ENCODE measurements at places on chromosomes 7 and 10. TPM values are rescaled to one million over a fixed set of nuclear protein-coding genes. Genes with fewer than 3 reads are reported as not detected.

Gene ASIC3
- total RNA-seq: 4.7 TPM

Gene DNAJC9
- 11.7 TPM for total RNA-seq

Gene NRG3
- total RNA-seq: not detected

Gene MUC3A
- total RNA-seq: 1.1 TPM

Gene HYAL4
- total RNA-seq: not detected

- no peaks in the 10 kb centered on the region for H3K36me3 ChIP-seq
- no peaks in the 10 kb centered on the region for H3K4me1 ChIP-seq
- no peak for DNase-seq
- H3K27ac ChIP-seq: no peak overlapping the region
- no peaks in the 10 kb centered on the region for H3K27me3 ChIP-seq
These were observed 115.8 kb downstream of the HTR7 start for GRCh38 chr10:90741926-90742565.

DNA sequence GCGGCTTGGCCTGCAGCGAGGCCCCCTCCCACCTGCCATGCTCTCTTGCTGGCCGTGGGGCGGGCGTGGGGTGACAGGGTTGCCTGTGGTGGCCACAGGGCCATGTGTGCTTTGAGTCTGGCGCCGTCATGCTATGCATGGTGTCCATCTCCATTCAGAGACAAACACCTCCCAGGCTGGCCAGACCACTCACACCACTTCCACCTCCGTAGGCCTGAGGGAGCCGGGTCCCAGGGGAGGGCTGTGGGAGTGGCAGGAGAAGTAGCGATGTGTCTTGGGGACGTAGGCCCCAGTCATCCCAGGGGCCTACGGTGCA lies 65.5 kb downstream of the DNAJB6 start:
- no peak overlapping the region for H3K4me3 ChIP-seq
- no peak overlapping the region for H3K27ac ChIP-seq
- no peaks in the 10 kb centered on the region for H3K36me3 ChIP-seq
- H3K4me1 ChIP-seq: peaks cover 14% of the 10 kb centered on the region
- peak; percentile 71 for DNase-seq
- no peaks in the 10 kb centered on the region for H3K27me3 ChIP-seq

DNA sequence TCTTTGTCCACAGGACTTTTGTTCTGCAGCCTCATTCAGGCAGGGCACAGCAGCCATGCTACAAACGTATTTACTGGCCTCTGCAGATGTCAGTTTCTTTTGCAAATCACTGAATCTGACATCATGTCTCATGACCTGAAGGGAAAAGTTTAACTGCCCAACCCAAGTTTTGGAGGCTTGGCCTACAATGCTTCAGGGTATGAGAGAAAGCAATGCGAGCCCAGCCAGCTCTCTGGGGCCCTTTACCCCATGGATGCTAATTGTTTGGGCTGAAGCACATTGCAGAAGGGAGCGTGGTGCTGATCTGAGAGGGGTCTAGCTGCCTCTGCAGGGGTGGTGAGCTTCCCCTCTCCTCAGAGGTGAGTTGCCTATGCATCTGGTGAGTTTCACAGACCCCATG lies 179.9 kb upstream of the CXCL12 start:
- no peaks in the 10 kb centered on the region for H3K36me3 ChIP-seq
- H3K4me1 ChIP-seq: no peaks in the 10 kb centered on the region
- no peak for DNase-seq
- H3K27ac ChIP-seq: no peak overlapping the region
- no peak overlapping the region for H3K4me3 ChIP-seq
- H3K27me3 ChIP-seq: no peaks in the 10 kb centered on the region

- no peaks in the 10 kb centered on the region for H3K4me1 ChIP-seq
- H3K27ac ChIP-seq: no peak overlapping the region
- DNase-seq: no peak
- no peaks in the 10 kb centered on the region for H3K36me3 ChIP-seq
- peaks cover 2% of the 10 kb centered on the region for H3K27me3 ChIP-seq
- no peak overlapping the region for H3K4me3 ChIP-seq
These were observed 13.6 kb downstream of the HOXA1 start for GRCh38 chr7:27082171-27082570.

DNA sequence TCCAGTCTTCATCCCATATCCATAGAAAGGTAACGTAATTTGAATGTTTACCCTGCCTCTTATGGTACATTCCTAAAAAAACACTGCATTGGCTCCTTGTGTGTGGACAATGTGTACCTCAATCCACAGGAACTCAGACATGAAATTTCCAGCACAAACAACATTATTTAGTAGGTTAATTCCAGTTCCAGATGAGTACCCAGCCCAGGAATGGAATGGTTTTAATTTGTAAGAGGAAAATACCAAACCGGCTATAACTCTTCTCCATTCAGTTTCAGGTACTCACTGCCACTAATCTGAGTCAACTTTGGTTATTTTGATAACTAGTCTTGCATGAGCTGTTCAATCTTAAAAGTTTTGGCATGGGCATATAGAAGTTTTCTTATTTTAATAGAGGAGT lies 39.0 kb downstream of the TFPI2 start:
- H3K4me3 ChIP-seq: no peak overlapping the region
- H3K27ac ChIP-seq: no peak overlapping the region

GRCh38 chr7:68823996-68824780 lies 774.1 kb upstream of the AUTS2 start:
- no peak overlapping the region for H3K27ac ChIP-seq
- no peaks in the 10 kb centered on the region for H3K36me3 ChIP-seq
- no peaks in the 10 kb centered on the region for H3K27me3 ChIP-seq
- H3K4me3 ChIP-seq: no peak overlapping the region
- no peak for DNase-seq

Data from upper lobe of left lung (tissue), 6 donors.